Esophagus squamous epithelium (tissue), 5 donors: ENCODE measurements at places on chromosomes 5 and 9. TPM values are rescaled to one million over a fixed set of nuclear protein-coding genes. Genes with fewer than 3 reads are reported as not detected.
A peak's percentile ranks its signal among the peaks of the same experiment; 100 is the strongest.

- peaks cover 23% of the 10 kb centered on the region for H3K4me1 ChIP-seq
- H3K27ac ChIP-seq = no peak overlapping the region
- H3K27me3 ChIP-seq = no peaks in the 10 kb centered on the region
- H3K4me3 ChIP-seq = no peak overlapping the region
- no peaks in the 10 kb centered on the region for H3K36me3 ChIP-seq
Measured at GRCh38 chr9:79123415-79123814, 448.4 kb upstream of the TLE4 start.

DNA sequence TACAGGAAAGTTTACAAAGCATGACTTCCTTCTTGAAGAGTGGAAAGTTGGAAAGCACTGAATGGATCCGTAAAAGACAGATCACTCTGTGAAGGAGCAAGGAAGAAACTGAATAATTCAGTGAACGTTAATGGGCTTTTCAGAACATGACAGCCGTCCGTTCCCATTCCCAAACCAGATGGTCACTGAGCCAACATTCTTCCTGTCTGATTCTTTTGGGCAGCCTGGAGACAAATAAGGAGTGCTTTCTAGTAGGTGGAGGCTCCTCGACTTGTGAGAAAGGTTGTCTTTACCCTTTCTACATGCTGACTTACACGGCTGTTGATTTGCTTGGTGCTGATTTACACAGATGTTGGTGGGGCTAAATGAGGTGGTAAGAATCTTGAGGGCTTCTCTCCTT is 51.0 kb upstream of the PAPPA start:
- no peak overlapping the region for H3K27ac ChIP-seq
- no peaks in the 10 kb centered on the region for H3K27me3 ChIP-seq
- H3K4me3 ChIP-seq = no peak overlapping the region
- no peaks in the 10 kb centered on the region for H3K36me3 ChIP-seq
- no peak for DNase-seq

GRCh38 chr9:123584202-123585176 is 228.5 kb downstream of the CRB2 start:
- H3K4me3 ChIP-seq = no peak overlapping the region
- peaks cover 28% of the 10 kb centered on the region for H3K36me3 ChIP-seq
- no peak overlapping the region for H3K27ac ChIP-seq
- no peak for DNase-seq
- H3K27me3 ChIP-seq = no peaks in the 10 kb centered on the region
- H3K4me1 ChIP-seq = no peaks in the 10 kb centered on the region

DNA sequence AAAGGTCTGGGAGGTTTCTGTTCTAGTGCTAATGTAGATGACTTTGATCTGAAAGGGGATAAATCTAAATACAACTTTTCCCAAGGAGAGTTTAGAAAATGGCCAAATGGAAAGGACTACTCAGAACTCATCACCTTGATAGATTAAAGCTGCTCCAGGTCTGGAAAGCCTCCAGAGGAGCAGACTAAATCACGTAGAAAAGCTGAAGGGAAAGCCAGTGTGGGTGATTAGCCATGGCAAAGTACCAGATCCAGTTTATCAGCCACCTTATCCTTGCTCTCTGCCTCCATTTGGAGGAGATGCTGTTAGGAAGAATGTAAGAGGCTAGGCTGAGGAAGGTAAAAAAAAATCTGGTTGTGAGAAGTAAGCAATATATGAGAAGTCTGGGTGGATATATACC is 120.7 kb upstream of the RAI14 start:
- peak overlapping the region; percentile 11 for H3K27ac ChIP-seq
- no peaks in the 10 kb centered on the region for H3K4me1 ChIP-seq
- no peaks in the 10 kb centered on the region for H3K36me3 ChIP-seq
- no peak for DNase-seq
- no peaks in the 10 kb centered on the region for H3K27me3 ChIP-seq
- H3K4me3 ChIP-seq = no peak overlapping the region

DNA sequence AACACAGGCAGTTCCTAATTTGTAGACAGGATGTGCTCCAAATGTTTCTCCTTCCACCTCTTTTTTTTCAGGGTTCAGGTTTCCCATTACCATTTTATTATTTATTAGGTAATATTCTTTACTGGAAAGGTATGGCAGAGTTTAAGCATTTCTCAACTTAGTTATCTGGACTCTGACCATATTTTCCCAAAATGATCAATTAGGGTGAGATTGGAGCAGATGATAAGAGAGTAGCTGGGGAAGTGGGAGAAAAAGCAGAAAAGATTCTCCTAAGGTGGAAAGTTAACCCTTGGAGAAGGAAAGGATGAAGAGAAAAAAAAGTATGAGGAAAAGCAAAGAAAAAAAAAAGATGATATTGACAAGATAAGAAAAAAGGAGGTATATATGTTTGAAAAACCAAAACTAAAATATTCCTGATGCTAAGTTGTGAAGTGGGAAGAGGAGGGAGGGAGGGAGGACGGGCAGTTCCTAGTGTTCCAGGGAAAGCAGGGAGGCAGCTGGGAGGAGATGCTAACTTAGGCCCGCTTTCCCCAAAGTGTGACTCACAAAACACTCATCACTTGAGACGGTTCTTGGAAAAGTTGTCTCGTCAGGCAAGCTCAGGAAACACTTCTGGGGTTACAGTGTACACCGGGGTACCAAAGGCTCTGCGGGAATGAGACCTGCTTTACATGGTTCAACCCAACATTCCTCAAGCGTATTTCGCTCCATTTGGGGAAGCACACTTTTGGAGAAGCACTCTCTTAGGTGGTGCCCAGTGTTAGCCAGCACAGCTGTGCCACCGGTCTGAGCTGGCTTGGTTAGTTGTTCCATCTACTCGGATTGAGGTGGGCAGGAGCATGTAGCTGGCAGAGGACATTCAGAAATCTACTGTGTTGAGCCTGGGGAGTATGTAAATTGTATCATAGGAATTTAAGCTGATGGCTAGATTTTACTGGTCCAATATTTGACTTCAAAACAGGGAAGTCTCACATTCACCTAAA is 35.1 kb downstream of the B4GALT1 start:
- H3K4me3 ChIP-seq = no peak overlapping the region
- H3K27ac ChIP-seq = no peak overlapping the region
- H3K4me1 ChIP-seq = peaks cover 45% of the 10 kb centered on the region
- peaks cover 15% of the 10 kb centered on the region for H3K36me3 ChIP-seq
- no peaks in the 10 kb centered on the region for H3K27me3 ChIP-seq

DNA sequence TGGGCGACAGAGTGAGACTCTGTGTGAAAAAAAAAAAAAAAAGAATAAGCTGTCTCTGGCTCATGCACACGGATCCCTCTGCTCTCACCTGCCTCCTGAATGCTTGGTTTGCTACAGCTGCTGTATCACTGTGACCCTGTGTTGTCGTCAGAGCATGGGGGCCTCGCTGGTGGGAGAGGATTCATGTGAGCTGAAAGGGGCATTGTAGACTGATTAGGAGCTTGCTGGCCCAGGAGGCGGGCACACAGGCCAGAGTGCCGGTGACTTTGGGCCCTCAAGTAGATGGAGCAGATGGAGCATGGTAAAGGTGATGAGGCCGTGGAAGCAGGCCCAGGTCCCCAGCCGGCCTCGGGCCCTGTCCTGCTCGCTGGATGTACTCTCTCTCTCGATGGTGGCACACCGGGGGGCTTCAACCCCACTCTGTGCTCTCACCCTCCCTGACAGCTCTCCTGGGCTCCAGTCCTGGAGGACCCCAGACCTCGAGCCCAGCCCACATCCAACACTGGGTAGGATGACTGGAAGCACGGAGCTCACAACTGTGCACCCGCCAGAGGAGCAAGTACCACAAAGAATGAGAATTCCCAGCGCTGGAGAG is 7.1 kb downstream of the FLT4 start:
- no peak overlapping the region for H3K4me3 ChIP-seq
- no peak overlapping the region for H3K27ac ChIP-seq
- no peaks in the 10 kb centered on the region for H3K36me3 ChIP-seq

The LECT2 gene
- not detected for total RNA-seq

The RRAGA gene
- 41.1 TPM for total RNA-seq

DNA sequence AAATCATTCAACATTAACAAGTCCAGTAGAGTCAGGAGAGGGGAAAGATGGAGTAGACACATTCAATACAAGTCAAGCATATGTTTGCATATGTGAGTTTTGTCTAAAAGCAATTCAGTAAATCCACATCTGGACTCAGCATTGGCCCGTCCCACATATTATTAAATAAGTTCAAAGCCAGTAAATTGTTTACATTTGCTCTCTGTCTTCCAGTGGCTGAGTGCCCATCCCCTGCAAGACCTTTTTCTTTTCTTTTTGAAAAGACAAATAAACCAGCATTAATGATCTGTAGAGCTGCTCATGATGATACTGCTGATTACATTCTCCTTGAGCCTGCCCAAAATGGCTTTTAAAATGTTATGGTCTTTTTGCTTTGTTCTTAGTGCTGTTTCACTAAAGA is 71.1 kb downstream of the TNC start:
- H3K27ac ChIP-seq = no peak overlapping the region
- DNase-seq = no peak
- no peaks in the 10 kb centered on the region for H3K4me1 ChIP-seq
- no peak overlapping the region for H3K4me3 ChIP-seq
- H3K36me3 ChIP-seq = no peaks in the 10 kb centered on the region
- H3K27me3 ChIP-seq = no peaks in the 10 kb centered on the region

GRCh38 chr9:89420397-89421178 is 77.3 kb downstream of the SEMA4D start:
- H3K27me3 ChIP-seq = no peaks in the 10 kb centered on the region
- H3K27ac ChIP-seq = no peak overlapping the region
- no peak for DNase-seq
- no peaks in the 10 kb centered on the region for H3K4me1 ChIP-seq

DNA sequence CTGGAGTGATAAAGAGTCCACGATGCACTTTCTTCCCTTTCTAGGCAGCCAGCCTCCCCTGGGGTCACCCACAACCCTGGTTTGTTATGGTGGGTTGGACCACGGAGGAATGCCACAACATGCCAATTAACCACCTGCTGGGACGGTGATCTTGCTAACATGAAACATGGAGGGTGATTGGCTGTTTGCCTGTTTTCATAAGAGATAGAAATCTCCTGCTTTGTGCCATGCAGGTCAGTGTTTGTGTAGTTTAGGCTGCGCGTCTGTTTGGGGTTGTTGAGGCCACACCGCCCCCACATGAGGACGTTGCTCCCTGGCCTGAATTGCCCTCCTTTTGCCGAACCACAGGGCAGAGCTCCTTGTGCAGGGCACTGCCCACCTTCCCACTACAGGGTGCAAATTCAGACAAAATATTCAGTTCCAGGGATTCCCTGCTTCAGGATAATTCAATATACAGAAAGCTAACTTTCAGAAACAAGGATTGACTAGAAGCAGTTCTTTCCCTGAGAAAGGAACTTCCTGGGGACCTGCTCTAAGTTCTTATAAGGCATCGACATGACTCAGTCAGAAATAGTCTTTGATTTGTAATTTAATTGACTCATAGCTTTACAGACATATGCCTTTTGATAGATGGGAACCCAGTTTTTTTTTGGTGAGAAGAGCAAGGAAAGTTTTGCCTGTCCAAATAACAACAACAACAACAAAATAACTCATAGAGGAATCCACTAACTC is 427.6 kb downstream of the GADD45G start:
- no peak overlapping the region for H3K27ac ChIP-seq
- no peak for DNase-seq
- no peaks in the 10 kb centered on the region for H3K4me1 ChIP-seq
- no peak overlapping the region for H3K4me3 ChIP-seq
- H3K27me3 ChIP-seq = no peaks in the 10 kb centered on the region

- no peaks in the 10 kb centered on the region for H3K27me3 ChIP-seq
- no peak for DNase-seq
- H3K4me1 ChIP-seq = no peaks in the 10 kb centered on the region
- H3K27ac ChIP-seq = no peak overlapping the region
Measured at GRCh38 chr5:153516504-153517240, 26.2 kb downstream of the GRIA1 start.

The PCDHGC5 gene
- total RNA-seq = 1.3 TPM

DNA sequence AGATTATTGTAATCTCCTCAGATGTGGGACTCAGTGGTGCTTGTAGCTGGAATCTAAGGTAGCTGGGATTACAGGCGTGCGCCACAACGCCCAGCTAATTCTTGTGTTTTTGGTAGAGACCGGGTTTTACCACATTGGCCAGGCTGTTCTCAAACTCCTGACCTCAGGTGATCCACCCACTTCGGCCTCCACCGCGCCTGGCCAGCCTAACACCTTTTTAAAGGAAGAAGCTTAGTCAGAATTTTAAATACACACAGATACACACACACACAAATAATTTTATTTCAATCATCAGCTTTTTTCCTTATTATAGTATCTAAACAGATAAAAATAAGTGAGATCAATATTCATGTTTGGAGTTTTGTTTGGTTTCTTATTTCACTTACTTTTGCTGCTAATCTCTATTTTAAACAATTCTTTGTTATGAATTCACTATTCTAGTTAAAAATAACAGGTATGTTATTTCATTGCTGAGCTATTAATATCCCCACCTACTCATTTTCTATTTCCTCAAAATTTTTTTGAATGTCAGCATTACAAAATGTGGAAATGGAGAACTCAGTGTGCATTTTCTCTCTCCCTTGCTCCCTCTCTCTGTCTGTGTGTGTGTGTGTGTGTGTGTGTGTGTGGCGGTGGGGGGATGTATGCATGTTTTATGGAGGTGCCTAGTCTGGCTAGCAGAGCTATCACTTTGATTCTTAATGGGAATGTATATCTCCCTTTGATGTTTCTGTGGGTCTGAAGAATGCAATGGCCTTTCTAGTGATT is 960.6 kb upstream of the DMAC1 start:
- no peak for DNase-seq
- no peak overlapping the region for H3K4me3 ChIP-seq
- H3K27me3 ChIP-seq = no peaks in the 10 kb centered on the region
- no peaks in the 10 kb centered on the region for H3K4me1 ChIP-seq
- no peak overlapping the region for H3K27ac ChIP-seq
- H3K36me3 ChIP-seq = no peaks in the 10 kb centered on the region

GRCh38 chr5:35755966-35756365 is 100.7 kb upstream of the IL7R start:
- no peaks in the 10 kb centered on the region for H3K36me3 ChIP-seq
- no peak for DNase-seq
- H3K4me3 ChIP-seq = no peak overlapping the region
- H3K27me3 ChIP-seq = no peaks in the 10 kb centered on the region
- H3K4me1 ChIP-seq = no peaks in the 10 kb centered on the region

DNA sequence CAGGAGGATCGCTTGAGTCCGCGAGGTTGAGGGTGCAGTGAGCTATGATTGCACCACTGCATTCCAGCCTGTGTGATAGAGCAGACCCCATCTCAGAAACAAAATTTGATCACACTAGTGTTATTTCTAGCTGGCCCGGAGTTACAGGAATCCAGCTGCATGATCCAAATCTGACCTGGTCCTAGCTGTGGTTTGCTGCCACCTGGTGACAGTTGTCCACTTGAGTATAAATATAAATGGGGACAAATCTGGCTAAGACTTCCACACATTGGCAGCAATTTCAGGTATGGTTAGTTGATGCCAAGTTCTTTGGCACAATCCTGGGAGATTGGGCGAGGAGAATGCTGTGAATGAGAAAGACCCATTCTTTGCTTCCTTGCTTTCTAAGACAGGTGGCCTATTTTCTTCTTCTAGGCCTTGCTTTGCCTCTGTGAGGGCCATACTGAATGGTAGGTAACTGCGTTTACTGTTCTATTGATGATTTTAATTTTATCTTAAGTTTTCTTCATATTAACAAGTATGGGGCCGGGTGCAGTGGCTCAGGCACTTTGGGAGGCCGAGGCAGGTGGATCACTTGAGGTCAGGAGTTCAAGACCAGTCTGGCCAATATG is 35.4 kb downstream of the UBE2R2 start:
- no peak for DNase-seq
- no peaks in the 10 kb centered on the region for H3K27me3 ChIP-seq
- H3K4me3 ChIP-seq = no peak overlapping the region
- no peak overlapping the region for H3K27ac ChIP-seq
